ENCODE measurements at places on chromosomes 6 and 20.

GRCh38 chr6:44481760-44482159, 94.3 kb downstream of the CDC5L start:
- H3K27ac ChIP-seq, result no peak overlapping the region
- H3K36me3 ChIP-seq, result no peaks in the 10 kb centered on the region
- no peak overlapping the region for H3K4me3 ChIP-seq
- H3K27me3 ChIP-seq, result no peaks in the 10 kb centered on the region
- H3K4me1 ChIP-seq, result peaks cover 6% of the 10 kb centered on the region

DNA sequence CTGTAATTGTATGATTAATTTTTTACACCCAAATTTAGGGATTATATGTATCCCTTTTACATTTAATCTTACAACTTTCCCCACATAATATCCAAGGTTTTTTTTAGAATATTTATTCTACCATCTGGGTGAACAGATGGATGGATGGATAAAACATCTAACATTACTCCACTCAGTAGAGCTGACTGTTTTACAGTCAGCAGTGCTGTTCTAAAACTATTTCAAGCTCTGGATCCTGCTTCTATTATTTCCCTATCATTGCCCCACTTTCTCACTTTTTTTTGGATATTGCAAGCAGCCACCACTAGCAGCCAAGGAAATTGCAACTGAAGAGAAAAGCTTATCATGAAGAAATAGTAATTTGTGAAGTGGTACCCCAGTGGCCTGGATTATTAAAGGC, 173.7 kb downstream of the ARHGAP18 start:
- no peaks in the 10 kb centered on the region for H3K4me1 ChIP-seq
- H3K36me3 ChIP-seq, result no peaks in the 10 kb centered on the region
- DNase-seq, result no peak
- no peak overlapping the region for H3K27ac ChIP-seq

DNA sequence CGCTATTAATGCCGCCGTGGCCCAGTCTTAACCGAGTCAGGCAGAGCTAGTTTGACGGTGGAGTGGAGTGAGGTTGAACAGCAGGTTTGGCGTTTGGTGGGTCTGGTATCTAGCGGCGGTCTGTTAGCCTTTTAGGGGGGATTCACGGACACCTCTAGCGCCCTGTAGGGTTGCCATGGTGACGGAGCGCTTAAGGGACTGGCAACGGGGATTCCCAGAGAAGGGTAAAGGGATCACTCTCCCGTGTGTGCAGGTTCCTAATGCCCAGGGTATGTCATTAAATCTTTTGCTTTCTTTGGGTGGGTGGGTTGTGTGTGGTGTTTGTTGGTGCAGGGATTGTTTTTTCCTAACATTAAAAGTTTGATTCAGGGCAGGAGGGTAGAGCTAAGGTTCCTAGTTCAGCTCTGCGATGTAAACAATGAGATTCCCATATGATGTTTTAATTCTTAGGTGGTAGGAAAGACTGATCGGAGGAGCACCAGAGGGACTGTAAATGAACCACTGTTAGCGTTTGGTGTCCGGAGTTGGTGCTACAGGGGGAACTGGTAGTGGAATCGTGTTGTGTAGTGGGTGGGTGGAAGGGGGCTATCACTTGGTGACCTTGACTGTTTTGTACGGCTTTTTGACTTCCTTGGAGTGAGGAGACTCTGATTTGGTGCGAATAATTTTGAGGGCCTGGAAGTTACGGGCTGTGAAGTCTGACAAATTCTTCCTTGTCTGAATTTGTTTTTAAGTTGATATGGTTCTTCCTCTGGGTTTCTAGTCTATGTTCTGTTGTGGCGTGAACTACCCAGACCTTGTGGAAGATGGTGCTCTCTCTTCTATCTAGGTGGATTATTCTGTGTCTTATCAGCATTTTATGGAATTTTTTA, 5.0 kb downstream of the BRD2 start:
- H3K4me3 ChIP-seq, result peak overlapping the region; percentile 69
- peak overlapping the region; percentile 97 for H3K27ac ChIP-seq
- DNase-seq, result no peak
- no peaks in the 10 kb centered on the region for H3K27me3 ChIP-seq

DNA sequence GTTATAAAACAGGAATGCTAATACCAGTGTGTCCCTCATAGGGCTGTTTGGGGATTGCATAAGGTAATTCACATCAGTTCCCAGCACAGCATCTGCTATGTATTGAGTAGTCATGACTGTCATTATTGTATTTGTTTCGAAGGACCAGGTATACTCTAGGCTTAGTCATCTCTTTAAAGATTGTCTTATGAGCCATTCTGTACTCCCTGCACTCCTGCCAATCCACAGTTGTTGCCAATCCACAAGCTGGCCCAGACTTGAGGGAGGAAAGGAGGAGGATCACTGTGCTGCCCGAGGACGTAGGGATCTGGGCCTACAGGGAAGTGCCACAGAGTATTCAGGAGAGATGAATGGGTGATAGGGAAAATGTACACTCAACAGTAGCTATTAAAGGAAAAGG, 113.0 kb upstream of the TIAM2 start:
- no peak overlapping the region for H3K27ac ChIP-seq
- DNase-seq, result no peak
- peaks cover 8% of the 10 kb centered on the region for H3K4me1 ChIP-seq
- H3K27me3 ChIP-seq, result no peaks in the 10 kb centered on the region
- H3K36me3 ChIP-seq, result no peaks in the 10 kb centered on the region

GRCh38 chr6:1318036-1318435, 6.1 kb downstream of the FOXQ1 start:
- H3K4me3 ChIP-seq, result no peak overlapping the region
- DNase-seq, result no peak
- no peak overlapping the region for H3K27ac ChIP-seq
- peaks cover 29% of the 10 kb centered on the region for H3K27me3 ChIP-seq
- H3K4me1 ChIP-seq, result peaks cover 31% of the 10 kb centered on the region

DNA sequence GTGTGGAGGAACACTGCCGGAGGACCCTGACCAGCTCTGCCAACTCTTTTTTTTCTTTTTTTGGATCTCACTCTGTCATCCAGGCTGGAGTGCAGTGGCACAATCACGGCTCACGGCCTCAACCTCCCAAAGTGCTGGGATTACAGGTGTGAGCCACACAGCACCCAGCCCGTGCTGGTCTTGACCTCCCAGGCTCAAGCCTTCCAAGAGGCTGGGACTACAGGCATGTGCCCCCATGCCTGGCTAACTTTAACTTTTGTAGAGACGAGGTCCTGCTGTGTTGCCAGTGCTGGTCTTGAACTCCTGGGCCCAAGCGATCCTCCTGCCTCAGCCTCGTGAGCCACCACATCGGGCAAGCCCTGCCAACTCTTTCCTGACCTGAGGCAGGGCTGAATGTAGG, 11.2 kb downstream of the GCNT2 start:
- peaks cover 7% of the 10 kb centered on the region for H3K4me1 ChIP-seq
- H3K27me3 ChIP-seq, result no peaks in the 10 kb centered on the region
- peak overlapping the region; percentile 31 for H3K27ac ChIP-seq
- no peak overlapping the region for H3K4me3 ChIP-seq
- no peak for DNase-seq

DNA sequence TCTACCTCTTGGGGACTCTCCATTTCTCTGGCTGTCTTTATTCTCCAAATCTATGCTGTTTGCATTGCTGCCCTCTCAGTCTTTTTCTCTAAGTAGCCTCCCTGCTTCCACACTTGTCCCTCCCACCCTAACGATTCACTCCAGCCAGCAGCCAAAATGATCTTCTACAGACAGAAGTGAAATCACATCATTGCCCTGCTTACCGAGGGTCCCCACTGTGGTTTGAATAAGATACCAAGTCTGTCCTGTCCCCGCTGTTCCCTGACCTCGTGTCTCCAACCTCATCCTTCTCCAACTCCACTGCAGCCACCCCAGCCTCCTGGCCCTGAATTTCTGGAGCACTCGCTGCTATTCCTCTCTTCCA, 11.5 kb upstream of the OCSTAMP start:
- peaks cover 8% of the 10 kb centered on the region for H3K4me1 ChIP-seq
- H3K27ac ChIP-seq, result no peak overlapping the region
- no peaks in the 10 kb centered on the region for H3K36me3 ChIP-seq
- no peaks in the 10 kb centered on the region for H3K27me3 ChIP-seq

DNA sequence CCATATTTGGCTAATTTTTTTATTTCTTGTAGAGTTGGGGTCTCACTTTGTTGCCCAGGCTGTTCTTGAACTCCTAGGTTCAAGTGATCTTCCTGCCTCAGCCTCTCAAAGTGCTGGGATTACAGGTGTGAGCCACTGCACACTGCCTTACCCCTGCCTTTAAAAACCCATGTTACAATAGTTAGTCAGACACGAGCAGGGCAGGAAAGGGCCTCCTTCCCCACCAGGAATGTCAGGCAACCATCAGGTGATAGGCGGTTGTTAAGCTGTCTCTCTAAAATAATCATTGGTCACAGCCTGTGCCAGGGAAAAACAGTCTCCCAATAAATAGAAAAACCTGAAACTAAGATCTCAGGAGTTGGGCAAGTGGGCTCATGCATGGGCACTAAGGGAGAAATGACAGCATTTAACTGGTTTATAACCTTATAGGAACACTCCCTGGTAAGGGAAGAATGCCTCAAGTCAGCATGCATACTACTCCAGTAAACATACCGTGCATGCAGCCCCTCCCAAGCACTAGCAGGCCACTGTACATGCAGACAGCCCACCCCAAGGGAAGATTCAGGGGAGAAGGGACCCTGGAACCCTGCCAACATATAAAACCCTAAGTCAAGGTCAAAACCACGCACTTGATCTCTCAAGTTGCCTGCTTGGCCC, 8.4 kb downstream of the OR2H2 start:
- no peak overlapping the region for H3K4me3 ChIP-seq
- no peak overlapping the region for H3K27ac ChIP-seq
- H3K36me3 ChIP-seq, result no peaks in the 10 kb centered on the region

GRCh38 chr6:46628976-46629375, 23.6 kb downstream of the CYP39A1 start:
- peaks cover 3% of the 10 kb centered on the region for H3K36me3 ChIP-seq
- no peaks in the 10 kb centered on the region for H3K4me1 ChIP-seq
- H3K27me3 ChIP-seq, result no peaks in the 10 kb centered on the region

Data from suprapubic skin (tissue), 4 donors.